ENCODE measurements at places on chromosomes 5 and 9.
A peak's percentile ranks its signal among the peaks of the same experiment; 100 is the strongest.

GRCh38 chr5:133930061-133930812 is 38.2 kb downstream of the C5orf15 start:
- DNase-seq: peak; percentile 73

- no peak for DNase-seq
Observed at GRCh38 chr5:138981131-138981530, 106.0 kb upstream of the LRRTM2 start.

DNA sequence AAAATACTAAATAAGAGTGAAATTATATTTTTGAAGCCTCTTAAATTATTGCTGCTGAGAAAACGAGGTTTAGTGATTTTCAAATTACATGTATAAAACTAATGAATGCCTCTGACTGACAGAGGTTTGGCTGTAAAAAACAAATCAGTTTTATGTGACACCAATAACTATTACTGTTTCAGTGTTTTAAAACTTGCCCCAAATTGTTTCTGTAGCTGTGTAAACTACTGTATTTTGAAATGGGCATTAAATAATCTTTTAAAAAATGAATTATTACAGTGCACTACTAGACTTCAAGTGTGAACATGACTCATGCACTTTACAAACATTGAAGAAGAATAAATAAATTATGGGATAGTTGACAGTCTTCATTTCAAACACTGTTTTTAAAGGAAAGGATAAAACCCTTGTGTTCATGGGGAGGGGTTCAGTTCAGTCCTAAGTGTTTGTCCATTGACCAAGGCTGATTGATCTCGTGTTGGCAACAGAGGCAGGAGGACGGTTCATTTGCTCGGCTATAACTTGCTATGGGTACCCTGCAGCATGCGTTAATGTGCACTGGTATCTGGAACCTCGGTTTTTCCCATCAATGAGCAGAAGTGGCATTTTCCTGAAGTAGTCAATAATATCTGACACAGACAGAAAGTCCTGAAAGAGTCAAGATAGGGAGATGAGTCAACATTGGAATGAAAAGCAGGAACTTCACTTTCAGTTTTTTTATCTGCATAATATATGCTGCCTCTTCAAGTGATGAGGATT is 15.6 kb downstream of the C5orf58 start:
- no peak for DNase-seq

- no peak for DNase-seq
Observed at GRCh38 chr5:149855366-149855765, 89.2 kb downstream of the PDE6A start.

- DNase-seq: no peak
Observed at GRCh38 chr9:131287359-131287758, 2.2 kb upstream of the PLPP7 start.

Data from activated CD4-positive, alpha-beta T cell treated with anti-CD3 and anti-CD28 coated beads, Interleukin-2, amount 50 U/mL, for 24 hours (primary cell).